ENCODE measurements at places on chromosomes 2 and 18. TPM values are rescaled to one million over a fixed set of nuclear protein-coding genes. Genes with fewer than 3 reads are reported as not detected.

The C2orf72 gene
- 74.8 TPM for total RNA-seq

The GLI2 gene
- total RNA-seq, result 0.14 TPM

The SERPINB13 gene
- total RNA-seq, result not detected

The ACVR1C gene
- 0.19 TPM for total RNA-seq

The PSMA8 gene
- total RNA-seq, result 0.14 TPM

The EPC2 gene
- 15.1 TPM for total RNA-seq

The SETBP1 gene
- 2.5 TPM for total RNA-seq

The FER1L5 gene
- total RNA-seq, result not detected

The CPO gene
- 0.25 TPM for total RNA-seq

The RHOB gene
- total RNA-seq, result 634 TPM

The VAMP8 gene
- 29.2 TPM for total RNA-seq

- no peaks in the 10 kb centered on the region for H3K36me3 ChIP-seq
- H3K4me1 ChIP-seq, result peaks cover 13% of the 10 kb centered on the region
- peak within 1 kb of the TSS; percentile 67 for H3K27ac ChIP-seq
- H3K4me3 ChIP-seq, result peak within 1 kb of the TSS; percentile 64
- DNase-seq, result no peak
These were observed at the start of gene GPC1 for GRCh38 chr2:240435457-240435947. TSS of gene GPC1 (plus strand) at chr2:240435663. CDS start at chr2:240435919, 256 bp downstream.

- no peaks in the 10 kb centered on the region for H3K4me1 ChIP-seq
- no peaks in the 10 kb centered on the region for H3K36me3 ChIP-seq
- H3K27ac ChIP-seq, result no peak overlapping the region
- DNase-seq, result no peak
- no peak overlapping the region for H3K4me3 ChIP-seq
- no peaks in the 10 kb centered on the region for H3K27me3 ChIP-seq
These were observed 91.5 kb upstream of the SIX3 start for GRCh38 chr2:44850016-44850415.

DNA sequence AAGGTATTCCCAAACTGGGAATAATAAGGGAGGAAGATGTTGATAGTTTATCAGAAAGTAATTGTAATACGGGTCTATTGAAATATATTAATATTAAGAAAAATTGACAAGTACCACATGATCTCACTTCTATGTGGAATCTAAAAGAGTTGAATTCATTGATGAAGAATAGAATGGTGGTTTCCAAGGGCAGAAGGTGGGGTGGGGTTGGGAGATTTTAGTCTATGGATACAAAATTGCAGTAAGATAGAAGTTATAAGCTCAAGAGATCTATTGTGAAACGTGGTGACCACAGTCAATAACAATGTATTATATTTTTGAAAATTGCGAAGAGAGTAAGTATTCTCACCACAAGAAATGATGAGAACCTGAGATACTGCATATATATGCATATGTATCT, 38.9 kb downstream of the COL3A1 start:
- no peaks in the 10 kb centered on the region for H3K36me3 ChIP-seq
- no peaks in the 10 kb centered on the region for H3K4me1 ChIP-seq
- no peak overlapping the region for H3K4me3 ChIP-seq
- no peak overlapping the region for H3K27ac ChIP-seq
- H3K27me3 ChIP-seq, result no peaks in the 10 kb centered on the region

- no peak overlapping the region for H3K27ac ChIP-seq
- H3K36me3 ChIP-seq, result no peaks in the 10 kb centered on the region
- no peak for DNase-seq
- peaks cover 5% of the 10 kb centered on the region for H3K27me3 ChIP-seq
- no peak overlapping the region for H3K4me3 ChIP-seq
These were observed 172.0 kb upstream of the ALKAL2 start for GRCh38 chr2:459931-460330.

- DNase-seq, result no peak
- no peaks in the 10 kb centered on the region for H3K27me3 ChIP-seq
- no peak overlapping the region for H3K27ac ChIP-seq
- H3K4me3 ChIP-seq, result no peak overlapping the region
- no peaks in the 10 kb centered on the region for H3K4me1 ChIP-seq
These were observed 593.3 kb upstream of the FANCL start for GRCh38 chr2:58834404-58834803.

DNA sequence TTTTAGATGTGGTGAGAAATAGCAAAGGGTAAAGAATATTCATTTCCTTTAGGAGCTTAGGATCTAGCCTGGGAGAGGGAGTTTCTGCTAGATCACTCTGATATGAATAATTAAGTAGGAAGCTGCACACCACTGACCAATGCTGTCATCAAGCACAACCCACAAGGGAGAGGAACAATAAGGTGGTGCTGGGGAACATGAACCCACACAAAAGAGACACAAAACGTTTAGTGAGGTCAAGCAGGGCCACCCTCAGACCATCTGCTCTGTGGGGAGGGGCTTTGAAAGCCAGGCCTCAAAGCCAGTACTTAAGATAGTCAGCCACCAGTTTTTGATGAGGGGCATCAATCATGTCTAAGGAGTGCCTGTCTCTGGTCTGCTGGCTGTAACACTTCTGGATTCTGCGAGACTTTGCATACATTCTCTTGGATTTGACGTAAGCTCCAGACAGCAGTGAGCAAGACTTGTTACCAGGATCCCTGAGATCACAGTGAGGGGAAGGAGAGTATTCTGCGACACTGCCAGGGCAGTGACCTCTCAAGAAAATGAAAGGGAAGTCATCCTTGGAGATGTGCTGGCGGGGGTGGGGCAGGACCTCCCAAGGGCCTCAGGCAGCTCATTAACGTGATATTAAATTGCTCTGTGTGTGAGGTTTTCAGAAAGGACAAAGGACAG, 127.0 kb downstream of the CCBE1 start:
- H3K4me3 ChIP-seq, result no peak overlapping the region
- H3K27me3 ChIP-seq, result no peaks in the 10 kb centered on the region
- no peaks in the 10 kb centered on the region for H3K4me1 ChIP-seq
- H3K36me3 ChIP-seq, result no peaks in the 10 kb centered on the region

- no peaks in the 10 kb centered on the region for H3K36me3 ChIP-seq
- H3K4me3 ChIP-seq, result no peak overlapping the region
These were observed 9.2 kb upstream of the ALPP start for GRCh38 chr2:232369126-232369951.

DNA sequence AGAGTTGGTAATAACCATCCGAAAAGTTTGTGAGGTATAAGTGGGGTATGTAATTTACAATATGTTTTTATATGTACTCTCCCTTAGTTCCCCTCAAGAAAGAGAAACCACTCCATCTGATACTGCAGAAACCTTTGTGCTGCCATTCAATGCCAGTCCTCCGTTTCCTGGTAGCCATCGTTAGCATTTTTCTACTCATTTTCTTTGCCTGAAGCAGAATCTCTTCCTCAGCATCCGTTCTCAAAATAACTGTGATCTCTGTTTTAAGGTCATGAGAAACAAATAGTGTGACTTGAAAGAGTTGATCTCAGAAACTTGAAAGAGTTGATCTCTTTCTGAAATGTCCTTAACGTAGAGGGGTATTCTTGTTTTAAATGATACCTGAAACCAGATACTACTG, 996 bp downstream of the PTCD3 start:
- H3K4me3 ChIP-seq, result peak overlapping the region; percentile 100
- DNase-seq, result no peak
- H3K27me3 ChIP-seq, result no peaks in the 10 kb centered on the region
- peaks cover 5% of the 10 kb centered on the region for H3K36me3 ChIP-seq
- no peak overlapping the region for H3K27ac ChIP-seq

GRCh38 chr18:25103468-25104155, 248.4 kb downstream of the ZNF521 start:
- H3K4me3 ChIP-seq, result no peak overlapping the region
- no peaks in the 10 kb centered on the region for H3K27me3 ChIP-seq
- H3K27ac ChIP-seq, result no peak overlapping the region
- H3K4me1 ChIP-seq, result no peaks in the 10 kb centered on the region
- H3K36me3 ChIP-seq, result no peaks in the 10 kb centered on the region
- no peak for DNase-seq

DNA sequence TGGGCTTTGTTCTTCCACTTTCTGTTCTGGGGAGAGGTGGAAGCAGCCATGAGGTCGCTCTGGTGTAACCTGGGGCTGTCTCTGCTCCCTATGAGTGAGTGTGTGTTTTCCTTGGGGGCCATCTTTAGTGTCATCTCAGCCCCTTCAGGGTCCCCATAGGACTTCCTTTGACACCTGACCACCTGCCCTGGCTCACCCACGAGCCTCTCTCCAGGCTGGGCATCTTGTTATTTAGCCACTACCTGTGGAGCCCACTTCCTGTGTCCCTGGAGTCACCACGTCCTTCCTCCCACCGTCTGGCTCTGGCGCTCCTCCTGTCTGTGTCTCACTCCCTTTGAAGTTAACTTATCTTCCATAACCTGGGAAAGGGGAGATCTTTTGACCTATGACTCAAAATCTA, 176.0 kb downstream of the UXS1 start:
- H3K36me3 ChIP-seq, result no peaks in the 10 kb centered on the region
- no peak overlapping the region for H3K27ac ChIP-seq
- H3K27me3 ChIP-seq, result no peaks in the 10 kb centered on the region
- no peak overlapping the region for H3K4me3 ChIP-seq

- no peak overlapping the region for H3K4me3 ChIP-seq
- H3K27me3 ChIP-seq, result no peaks in the 10 kb centered on the region
- H3K27ac ChIP-seq, result peak overlapping the region; percentile 79
- no peak for DNase-seq
- H3K36me3 ChIP-seq, result no peaks in the 10 kb centered on the region
These were observed 40.9 kb downstream of the EVA1A start for GRCh38 chr2:75519843-75520242.

DNA sequence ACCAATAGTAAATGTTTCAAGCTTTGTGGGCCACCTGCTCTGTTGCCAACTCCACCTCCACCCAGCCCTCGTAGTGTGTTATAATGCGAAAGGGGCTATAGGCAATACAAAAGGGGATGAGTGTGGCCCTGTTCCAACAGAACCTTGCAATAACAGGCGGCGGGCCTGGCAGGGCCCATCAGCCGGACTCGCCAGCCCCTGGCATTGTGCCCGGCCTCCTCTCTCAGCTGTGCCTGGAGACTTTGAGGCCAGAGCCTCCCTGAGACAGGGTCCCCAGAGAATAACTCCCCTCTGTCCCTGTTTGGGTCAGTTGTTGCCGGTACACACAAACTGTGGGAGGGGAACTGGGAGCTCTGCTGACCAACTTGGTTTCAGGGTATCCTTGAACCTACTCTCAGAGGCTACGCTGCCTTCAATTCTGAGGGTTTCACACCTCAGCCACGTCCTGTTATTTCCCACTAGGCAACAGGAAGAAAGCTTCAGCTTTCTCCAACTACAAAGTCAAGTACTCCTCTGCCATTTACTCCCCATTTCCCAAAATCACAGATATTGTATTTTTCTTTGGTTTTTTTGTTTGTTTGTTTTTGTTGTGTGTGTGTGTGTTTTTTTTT, 58.0 kb upstream of the ZNF236 start:
- H3K4me1 ChIP-seq, result no peaks in the 10 kb centered on the region
- no peak overlapping the region for H3K4me3 ChIP-seq
- H3K27me3 ChIP-seq, result no peaks in the 10 kb centered on the region

- peaks cover 4% of the 10 kb centered on the region for H3K36me3 ChIP-seq
- H3K27ac ChIP-seq, result no peak overlapping the region
- no peak overlapping the region for H3K4me3 ChIP-seq
- H3K4me1 ChIP-seq, result no peaks in the 10 kb centered on the region
- no peaks in the 10 kb centered on the region for H3K27me3 ChIP-seq
These were observed 69.4 kb upstream of the TTC27 start for GRCh38 chr2:32558492-32558891.

DNA sequence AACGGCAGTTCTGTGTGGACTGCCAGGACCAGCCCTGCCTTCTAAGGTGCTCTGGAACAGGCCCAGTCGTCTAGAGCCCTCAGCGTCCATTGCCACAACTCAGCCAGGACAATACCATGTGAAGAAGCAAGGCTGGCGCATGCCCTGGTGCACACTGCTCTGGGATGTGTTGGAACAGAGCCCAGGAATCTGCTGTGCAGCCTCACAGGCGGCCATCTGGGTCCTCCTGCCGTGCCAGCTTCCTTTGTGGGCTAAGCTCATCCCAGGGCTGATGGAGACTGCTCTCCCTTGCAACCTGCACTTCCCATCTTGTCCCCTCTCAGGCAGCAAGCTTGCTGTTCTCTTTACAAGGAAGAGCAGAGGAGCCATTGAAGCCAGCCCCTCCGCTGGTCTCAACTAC, 246.4 kb upstream of the PXDN start:
- DNase-seq, result no peak
- no peaks in the 10 kb centered on the region for H3K4me1 ChIP-seq

- H3K27ac ChIP-seq, result no peak overlapping the region
- DNase-seq, result no peak
- H3K36me3 ChIP-seq, result no peaks in the 10 kb centered on the region
- H3K4me3 ChIP-seq, result no peak overlapping the region
- peaks cover 7% of the 10 kb centered on the region for H3K4me1 ChIP-seq
These were observed 1.9 kb upstream of the CYP27A1 start for GRCh38 chr2:218780046-218780445.

DNA sequence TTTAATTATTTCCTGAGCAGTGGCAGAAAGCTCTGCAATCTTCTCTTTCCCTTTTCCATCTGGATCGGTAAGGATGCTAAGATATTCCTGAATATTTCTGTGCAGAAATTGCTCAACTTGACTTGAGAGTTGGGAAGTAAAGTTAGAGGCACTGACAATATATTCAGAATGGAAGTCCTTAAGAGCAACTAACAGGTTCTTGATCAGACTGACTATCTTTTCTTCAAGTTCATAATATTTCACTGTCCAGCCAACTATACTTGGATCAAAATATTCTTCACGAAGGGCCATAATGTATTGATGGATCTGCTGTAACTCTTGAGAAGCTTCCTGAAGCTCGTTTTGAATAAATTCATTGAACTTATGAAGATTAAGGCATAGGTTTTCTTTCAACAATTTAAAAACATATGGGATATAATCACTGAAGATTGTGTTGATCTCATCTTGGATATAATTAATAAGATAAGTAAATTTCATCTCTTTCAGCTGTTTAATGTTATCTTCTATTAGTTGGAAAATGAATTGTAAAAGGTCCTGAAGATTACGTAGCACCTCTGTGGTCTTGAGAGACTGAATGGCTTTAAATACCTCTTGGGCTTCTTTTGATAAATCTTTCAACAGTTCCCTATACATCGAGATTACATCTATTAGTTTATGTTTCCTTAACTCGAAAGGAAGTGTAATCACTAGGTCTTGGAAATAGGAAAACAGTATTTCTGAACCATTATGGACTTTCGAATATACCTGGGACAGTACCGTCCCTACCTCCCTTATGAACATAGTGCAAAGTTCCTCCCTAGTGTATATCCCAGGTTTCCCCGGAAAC, 41.7 kb downstream of the APOB start:
- no peak for DNase-seq

- H3K4me1 ChIP-seq, result no peaks in the 10 kb centered on the region
- no peaks in the 10 kb centered on the region for H3K27me3 ChIP-seq
- H3K4me3 ChIP-seq, result no peak overlapping the region
These were observed 77.0 kb upstream of the PID1 start for GRCh38 chr2:229348128-229348527.

DNA sequence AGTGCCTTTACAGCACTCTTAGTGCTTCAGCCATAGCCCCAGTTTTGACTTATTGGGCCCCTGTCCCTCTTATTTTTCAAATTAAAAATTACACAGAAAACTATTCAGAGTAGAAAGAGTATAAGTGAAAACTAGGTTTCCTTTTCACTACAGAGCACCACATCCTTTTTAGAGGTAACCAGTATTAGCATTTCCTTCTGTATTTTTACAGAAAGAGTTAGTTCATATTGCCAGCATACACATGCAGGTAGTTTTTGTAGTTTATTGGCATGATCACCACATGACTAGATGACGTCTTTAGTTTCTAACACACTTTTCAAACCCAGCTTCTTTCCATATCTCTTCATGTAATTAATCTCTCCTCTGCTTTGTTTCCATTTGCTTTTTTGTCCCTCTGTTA, 66.4 kb downstream of the UBE2E3 start:
- H3K4me3 ChIP-seq, result no peak overlapping the region
- no peak overlapping the region for H3K27ac ChIP-seq
- H3K4me1 ChIP-seq, result no peaks in the 10 kb centered on the region
- H3K27me3 ChIP-seq, result no peaks in the 10 kb centered on the region
- no peak for DNase-seq

- H3K4me1 ChIP-seq, result no peaks in the 10 kb centered on the region
- H3K4me3 ChIP-seq, result no peak overlapping the region
- no peak for DNase-seq
- no peaks in the 10 kb centered on the region for H3K27me3 ChIP-seq
These were observed 207.5 kb downstream of the SPP2 start for GRCh38 chr2:234257859-234258561.
